Activated naive CD4-positive, alpha-beta T cell (primary cell): ENCODE measurements at places on chromosomes 13 and 19.
A peak's percentile ranks its signal among the peaks of the same experiment; 100 is the strongest.

DNA sequence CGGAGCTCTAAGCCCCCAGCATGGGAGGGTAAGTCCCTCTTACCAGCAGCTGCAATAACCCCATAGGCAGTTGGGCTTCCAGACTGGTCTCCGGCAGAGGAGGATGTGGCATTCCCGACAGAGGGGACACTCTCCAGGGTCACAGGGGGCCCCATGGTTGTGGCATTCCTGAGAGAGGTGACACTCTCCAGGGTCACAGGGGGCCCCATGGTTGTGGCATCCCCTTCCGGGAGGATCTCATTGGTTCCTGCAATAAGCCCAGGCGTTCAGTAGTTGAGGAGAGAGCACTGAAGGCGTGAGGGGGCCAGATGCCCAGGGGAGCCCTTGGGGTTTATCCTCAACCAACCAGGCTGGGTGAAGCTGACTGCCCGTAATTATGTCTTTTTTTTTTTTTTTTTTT lies 5.4 kb downstream of the CD320 start:
- DNase-seq: no peak

GRCh38 chr19:13060964-13061927 lies 41.4 kb downstream of the LYL1 start:
- DNase-seq: peak; percentile 53

DNA sequence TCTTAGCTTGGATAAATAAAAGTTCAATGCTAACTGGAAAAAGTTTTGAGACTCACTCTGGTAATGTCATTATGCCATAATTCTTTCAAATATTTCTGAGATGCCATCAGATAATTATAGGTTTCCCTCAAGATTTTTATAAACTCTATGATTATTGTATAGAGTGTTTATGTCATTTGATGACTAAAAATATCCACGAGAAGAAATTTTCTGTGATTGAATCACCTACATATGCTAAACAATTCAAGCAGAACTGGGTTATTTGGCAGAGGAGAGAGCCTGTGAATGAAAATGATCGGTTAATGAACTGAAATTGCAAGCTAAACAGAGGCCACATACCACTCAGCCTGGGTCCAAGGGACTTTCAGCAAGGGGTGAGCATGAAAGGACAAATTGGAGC lies 92.6 kb upstream of the TSC22D1 start:
- DNase-seq: no peak

GRCh38 chr19:50490991-50491472 lies 14.4 kb upstream of the GARIN5A start:
- DNase-seq: no peak

- DNase-seq: no peak
Measured at GRCh38 chr13:28623782-28624706, 34.9 kb upstream of the POMP start.
